ENCODE measurements at places on chromosomes 2 and 18.

DNA sequence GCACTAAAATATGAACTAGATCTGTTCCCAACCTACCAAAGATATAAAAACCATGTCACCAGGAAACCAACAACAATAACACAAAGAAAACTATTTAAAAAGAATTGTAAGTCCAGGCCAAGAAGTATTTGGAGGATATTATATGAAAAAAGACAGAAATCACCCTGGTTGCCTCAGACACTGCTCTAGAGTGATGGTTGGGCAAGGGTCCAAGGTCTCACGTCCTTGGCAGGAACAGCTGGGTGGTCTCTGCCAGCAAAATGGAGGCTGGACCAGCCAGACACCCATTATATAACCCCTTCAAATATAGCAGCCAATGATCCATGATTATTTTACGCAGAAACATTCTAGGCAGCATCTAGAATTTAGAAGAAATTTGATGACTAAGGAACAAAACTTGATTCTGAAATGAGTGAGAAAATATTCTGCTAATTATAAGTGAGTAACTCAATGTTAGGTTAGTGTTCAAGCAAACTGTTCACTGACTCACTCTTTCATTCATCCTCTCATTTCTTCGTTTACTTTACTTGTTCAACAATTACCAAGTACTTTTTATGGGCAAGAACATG is 35.4 kb downstream of the MRPL35 start:
- no peak for DNase-seq

DNA sequence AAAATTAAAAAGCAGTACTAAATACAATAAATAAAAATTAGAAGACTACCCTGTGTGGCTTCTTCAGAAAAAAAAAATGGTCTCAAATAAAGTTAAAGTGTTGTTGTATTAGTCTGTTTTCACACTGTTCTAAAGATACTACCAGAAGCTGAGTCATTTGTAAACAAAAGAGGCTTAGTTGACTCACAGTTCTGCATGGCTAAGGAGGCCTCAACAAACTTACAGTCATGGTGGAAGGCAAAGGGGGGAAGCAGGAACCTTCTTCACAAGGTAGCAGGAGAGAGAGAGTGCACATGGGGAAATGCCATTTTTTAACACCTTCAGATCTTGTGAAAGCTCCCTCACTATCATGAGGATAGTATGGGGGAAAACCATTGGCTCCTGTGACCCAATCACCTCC is 612.8 kb downstream of the RNF144A start:
- DNase-seq, result no peak

GRCh38 chr18:63145166-63145850 is 174.3 kb downstream of the BCL2 start:
- no peak for DNase-seq

GRCh38 chr2:112204411-112204810 is 50.4 kb downstream of the ZC3H8 start:
- DNase-seq, result no peak

GRCh38 chr2:14363976-14364375 is 268.5 kb upstream of the LRATD1 start:
- DNase-seq, result no peak

GRCh38 chr2:14654835-14655282 is 22.3 kb downstream of the LRATD1 start:
- DNase-seq, result no peak

GRCh38 chr2:8090748-8091700 is 590.8 kb upstream of the ID2 start:
- DNase-seq, result peak; percentile 15

GRCh38 chr2:222598611-222599010 is 57.3 kb downstream of the FARSB start:
- no peak for DNase-seq

DNA sequence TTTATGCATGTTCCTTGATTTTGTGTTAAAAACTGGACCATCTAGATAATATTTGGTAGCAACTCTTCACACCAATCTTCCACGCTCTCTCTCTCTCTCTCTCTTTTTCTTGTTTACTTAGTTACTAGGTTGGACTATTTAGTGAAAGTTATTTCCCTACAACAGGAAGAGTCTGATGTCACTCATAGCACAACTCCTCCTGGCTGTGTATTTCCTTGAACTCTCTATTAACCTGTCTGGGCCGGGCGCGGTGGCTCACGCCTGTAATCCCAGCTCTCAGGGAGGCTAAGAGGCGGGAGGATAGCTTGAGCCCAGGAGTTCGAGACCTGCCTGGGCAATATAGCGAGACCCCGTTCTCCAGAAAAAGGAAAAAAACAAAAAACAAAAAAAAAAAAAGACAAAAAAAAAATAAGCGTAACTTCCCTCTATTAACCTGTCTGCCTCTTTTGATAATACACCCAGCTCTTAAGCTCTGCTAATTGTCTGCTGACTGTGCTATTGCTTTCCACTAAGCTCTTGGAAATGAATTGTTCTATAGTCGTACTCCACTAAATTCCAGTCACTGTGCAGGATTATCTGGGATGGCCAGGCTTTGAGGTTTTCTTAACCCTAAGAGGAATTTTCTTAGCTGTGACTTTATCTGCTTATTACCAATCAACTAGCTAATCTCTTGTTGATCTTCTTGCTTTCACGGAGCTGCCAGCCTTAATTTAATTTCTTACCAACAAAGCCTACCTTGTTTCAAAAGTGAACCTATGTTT is 18.1 kb upstream of the CDH19 start:
- DNase-seq, result peak; percentile 38

GRCh38 chr2:219509780-219510511 is 4.3 kb upstream of the ASIC4 start:
- DNase-seq, result peak; percentile 58

GRCh38 chr2:201872591-201872990 is 66.3 kb downstream of the CDK15 start:
- DNase-seq, result no peak

- no peak for DNase-seq
Measured at GRCh38 chr2:45993476-45993991, 303.7 kb upstream of the EPAS1 start.

GRCh38 chr18:3262234-3263131 is 550 bp downstream of the MYL12B start:
- DNase-seq, result no peak

DNA sequence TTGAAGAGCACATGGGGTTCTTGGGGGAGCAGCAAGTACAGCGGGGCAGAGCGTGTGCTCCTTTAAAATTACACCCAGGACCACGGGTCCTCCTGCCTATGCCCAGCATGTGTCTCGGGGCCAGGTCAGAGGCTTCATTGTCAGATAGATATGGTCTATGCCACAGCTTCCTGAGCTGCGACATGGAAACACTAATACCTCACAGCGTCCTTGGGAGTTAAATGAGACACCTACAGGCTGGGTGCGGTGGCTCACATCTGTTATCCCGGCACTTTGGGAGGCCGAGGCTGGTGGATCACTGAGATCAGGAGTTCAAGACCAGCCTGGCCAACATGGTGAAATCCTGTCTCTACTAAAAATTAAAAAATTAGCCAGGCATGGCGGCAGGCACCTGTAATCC is 110.8 kb upstream of the ATL2 start:
- DNase-seq, result no peak

DNA sequence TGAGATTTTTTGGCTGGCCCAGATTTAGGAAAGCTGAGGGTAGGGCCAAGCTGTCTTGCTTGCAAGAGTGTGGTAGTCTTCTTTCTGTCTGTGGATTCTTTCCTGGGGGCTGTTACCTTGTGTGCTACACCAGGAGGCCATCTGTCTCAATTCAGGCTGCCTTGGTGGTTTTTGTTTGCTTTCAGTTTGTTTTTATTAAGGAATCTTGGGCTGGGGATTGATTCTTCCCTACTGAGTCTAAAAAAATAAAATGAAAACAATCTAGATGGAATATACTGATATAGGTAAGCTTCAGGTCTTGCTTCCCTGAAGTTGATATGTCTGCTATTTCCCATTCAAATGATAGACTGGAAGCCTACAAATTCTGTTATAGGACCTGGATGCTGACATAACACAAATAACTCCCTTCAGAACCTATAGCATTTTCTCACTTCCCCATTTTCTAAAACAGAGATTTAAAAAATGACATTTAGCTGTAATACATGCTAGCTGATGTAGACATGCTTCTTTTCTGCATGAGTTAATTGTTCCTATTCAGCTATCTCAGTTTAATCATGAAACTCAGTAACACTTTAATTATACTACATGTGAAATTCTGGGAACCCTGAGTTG is 5.3 kb downstream of the LHCGR start:
- DNase-seq, result no peak

- DNase-seq, result no peak
Measured at GRCh38 chr2:66839551-66840320, 404.8 kb downstream of the MEIS1 start.

- DNase-seq, result no peak
Measured at GRCh38 chr2:66897691-66898150, 462.8 kb downstream of the MEIS1 start.

GRCh38 chr2:120875431-120875830 is 139.8 kb downstream of the GLI2 start:
- no peak for DNase-seq

DNA sequence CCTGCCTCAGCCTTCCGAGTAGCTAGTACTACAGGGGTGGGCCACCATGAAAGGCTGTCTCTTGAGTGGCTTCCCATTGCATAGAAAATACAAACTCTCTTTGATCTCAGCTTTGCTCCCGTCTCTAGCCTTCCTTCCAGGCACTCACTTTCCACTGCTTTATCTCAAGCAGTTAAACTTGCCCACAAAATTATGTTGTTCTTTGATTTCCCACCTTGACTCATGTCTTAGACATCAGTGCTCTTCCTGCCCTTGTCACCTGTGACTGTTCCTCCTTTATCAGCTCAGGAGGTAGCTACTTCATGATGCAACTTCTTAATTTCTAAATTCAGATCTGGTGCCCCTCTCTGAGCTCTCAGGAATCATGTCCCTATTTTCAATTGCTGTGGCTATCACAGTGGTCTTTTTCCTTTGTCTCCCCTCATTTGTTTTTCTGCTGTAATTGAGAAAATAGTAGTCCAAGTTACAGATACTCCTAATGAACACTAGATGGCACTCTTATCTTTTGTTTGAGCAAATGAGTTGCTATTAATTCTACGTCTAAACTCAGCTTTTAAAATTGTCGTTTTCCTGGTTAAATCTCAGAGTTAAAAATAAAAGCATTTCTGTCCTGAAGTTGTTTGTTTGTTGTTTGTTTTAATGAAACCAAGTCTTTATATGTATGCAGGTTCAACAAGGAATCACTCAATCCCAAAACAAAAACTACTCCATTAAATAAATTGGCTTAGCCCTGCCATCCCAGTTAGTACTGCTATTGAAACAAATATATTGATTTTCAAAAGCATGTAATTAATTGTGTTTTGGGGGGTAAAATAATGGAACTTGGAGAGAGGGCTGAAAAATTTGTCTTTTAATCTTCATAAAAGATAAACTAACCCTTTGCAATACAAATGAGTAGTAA is 46.9 kb upstream of the GREB1L start:
- DNase-seq, result no peak

DNA sequence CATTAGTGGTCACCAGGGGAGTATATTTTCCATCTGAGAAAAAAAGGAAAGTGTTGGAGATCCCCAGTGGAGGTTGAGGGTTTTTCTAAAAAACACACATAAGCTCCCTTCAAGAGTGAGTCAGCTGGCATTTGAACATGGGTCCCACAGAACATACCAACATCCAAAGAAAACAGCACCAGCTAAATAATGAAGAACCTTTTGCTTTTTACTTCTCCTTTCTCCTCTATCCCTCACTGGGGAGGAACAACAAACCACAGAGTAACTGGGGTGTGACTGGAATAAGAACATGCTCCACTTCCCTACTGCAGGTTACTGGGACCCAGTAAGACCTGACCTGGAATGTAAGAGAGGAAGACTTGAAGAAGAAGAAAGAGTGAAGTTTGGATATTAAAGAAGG is 56.5 kb upstream of the RAPH1 start:
- no peak for DNase-seq

DNA sequence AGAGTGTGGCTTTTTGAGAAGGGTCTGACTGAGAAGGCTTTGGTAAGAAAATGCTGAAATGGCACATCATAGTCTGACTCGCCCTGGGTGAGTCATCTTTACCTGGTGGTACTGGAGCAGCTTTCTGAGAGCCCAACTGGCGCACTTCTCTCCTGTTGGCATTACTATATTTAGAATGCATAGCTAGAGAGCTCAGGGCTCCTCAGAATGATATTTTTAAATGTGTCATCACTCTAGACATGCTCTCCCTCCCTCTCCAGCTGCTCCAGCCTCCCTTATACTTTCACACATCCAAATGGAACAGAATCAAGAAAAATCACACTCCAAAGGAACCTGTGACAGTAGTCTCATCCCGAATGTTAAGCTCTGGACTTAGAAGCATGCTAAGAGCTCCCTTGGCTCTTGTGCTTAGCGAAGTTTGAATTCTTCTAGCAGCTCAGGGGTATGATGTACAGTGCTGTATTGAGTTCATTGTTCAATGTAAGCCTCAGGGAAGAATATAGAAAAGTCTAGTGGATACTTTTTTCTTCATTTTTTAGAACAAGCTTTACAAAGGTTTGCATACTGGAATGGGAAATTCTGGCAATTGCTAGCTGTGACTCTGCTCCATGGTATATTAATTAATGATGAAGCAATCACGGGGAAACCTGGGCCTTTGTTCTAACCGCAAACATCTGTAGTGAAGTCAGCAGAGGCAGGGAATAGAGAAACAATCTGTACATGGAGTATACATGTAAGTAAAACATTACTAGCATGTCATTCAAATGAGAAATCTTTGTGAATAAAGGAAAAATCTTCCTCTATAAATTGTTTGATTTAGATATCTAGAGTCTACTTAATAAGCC is 751.2 kb upstream of the NRXN1 start:
- DNase-seq, result no peak

- DNase-seq, result no peak
Measured at GRCh38 chr18:45539491-45539891, 75.8 kb upstream of the SLC14A2 start.

- no peak for DNase-seq
Measured at GRCh38 chr2:230814616-230815015, 50.1 kb upstream of the ITM2C start.

GRCh38 chr2:226030788-226031646 is 631.5 kb downstream of the NYAP2 start:
- peak; percentile 55 for DNase-seq

Measured in mucosa of descending colon (tissue), 3 donors.